ENCODE measurements at places on chromosomes 7 and 10. TPM values are rescaled to one million over a fixed set of nuclear protein-coding genes. Genes with fewer than 3 reads are reported as not detected.
A peak's percentile ranks its signal among the peaks of the same experiment; 100 is the strongest.

DNA sequence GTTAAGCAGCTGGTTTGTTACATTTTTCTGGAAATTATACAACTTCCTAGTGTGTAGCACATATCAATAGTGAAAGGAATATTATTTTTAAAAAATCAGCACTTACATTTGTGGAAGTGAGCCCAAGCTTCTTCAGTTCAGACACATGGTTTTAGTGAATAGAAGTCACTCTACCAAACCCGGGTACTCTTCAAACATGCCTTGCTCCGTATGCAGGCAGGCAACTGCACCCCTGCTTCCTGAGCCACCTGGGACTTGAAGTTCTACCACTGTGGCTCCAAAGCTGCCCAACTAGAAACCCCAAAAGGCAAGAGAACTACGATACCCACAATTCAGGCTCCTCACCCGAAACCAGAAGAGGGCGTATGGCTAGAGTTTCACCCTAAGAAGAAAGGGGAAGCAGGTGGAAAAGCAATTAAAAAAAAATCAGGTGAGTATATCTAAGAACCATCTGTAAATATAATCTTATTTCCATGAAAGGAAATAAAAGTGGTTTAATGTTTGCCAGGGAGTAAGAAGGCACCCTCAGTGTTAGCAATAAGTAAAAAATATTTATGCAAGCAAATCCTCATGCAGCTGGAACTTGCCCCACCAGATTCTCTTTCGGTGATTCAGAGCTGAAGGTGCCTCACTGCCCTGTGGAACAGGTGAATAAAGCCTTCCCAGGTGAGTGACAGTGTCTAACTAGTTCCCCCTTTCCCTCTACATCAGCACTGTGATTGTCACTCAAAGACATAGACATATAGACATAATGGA lies at the start of gene MACC1:
Gene MACC1 (minus strand): TSS at position 192 of the 756 bp plus-strand sequence. CDS start 55,522 bp downstream, outside the sequence.
- H3K27me3 ChIP-seq, result no peaks in the 10 kb centered on the region
- no peak for DNase-seq
- peak within 1 kb of the TSS; percentile 88 for H3K4me3 ChIP-seq

DNA sequence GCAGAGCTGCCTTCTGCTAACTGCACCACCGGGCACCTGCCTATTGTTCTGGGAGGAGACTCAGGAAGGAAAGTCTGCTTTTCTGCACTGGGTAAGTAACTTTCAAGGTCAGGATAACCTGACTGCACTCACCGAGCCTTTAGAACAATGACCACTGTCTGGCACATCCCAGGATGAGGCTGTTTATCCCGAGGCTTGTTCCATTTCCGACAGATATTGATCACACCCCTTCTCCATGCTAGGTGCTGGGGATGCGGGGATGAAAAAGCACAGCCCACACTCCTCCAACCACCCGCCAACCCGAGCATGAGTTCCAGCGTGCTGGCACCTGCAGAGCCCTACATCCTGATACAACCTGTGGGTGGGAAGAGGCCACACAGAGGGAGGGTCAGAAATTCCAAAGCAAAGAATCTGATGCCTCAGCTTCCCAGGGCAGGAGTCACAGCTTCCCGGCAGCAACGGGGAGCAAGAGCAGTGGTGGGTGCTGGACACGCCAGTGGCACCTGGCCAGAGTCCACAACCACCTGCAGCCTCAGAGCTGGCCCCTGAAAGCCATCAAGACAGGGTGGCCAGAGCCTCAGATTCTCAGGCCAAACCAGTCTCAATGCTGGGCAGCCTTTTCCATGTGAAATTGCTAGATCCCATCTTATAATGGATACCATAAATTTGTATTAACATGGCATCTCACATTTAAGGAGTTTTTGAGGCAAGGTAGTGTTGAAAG lies 34.9 kb upstream of the CNPY1 start:
- H3K36me3 ChIP-seq, result no peaks in the 10 kb centered on the region
- H3K4me3 ChIP-seq, result no peak overlapping the region
- H3K27ac ChIP-seq, result no peak overlapping the region
- no peaks in the 10 kb centered on the region for H3K4me1 ChIP-seq
- no peak for DNase-seq
- H3K27me3 ChIP-seq, result peaks cover 44% of the 10 kb centered on the region

- H3K4me1 ChIP-seq, result peaks cover 4% of the 10 kb centered on the region
- H3K36me3 ChIP-seq, result no peaks in the 10 kb centered on the region
- no peak overlapping the region for H3K4me3 ChIP-seq
- no peak overlapping the region for H3K27ac ChIP-seq
- no peak for DNase-seq
- no peaks in the 10 kb centered on the region for H3K27me3 ChIP-seq
Observed at GRCh38 chr7:70384024-70384423, 747.9 kb upstream of the GALNT17 start.

- no peaks in the 10 kb centered on the region for H3K36me3 ChIP-seq
- no peak for DNase-seq
- no peaks in the 10 kb centered on the region for H3K4me1 ChIP-seq
- H3K4me3 ChIP-seq, result no peak overlapping the region
Observed at GRCh38 chr7:45253368-45253767, 95.8 kb downstream of the RAMP3 start.

H2BK1 gene
- total RNA-seq, result not detected

DNA sequence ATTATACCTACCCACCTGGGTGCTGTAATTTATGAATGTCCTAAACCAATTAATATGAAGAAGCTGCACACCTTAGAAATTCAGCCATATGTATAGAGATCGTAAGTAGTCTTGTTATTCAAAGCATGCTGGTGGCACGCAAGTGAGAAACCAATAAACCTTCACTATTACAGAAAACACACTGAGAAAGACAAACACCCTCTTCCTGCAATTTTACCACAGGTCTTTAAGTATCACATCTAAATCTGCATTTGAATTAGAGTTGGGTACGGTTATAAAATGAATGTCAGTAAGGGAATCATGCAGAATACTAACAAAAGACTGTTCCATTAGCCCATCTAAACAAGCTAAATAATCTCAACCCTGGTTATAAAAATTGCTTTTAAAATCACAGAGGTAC lies 33.8 kb downstream of the CCNJ start:
- DNase-seq, result no peak
- H3K27me3 ChIP-seq, result peaks cover 12% of the 10 kb centered on the region
- no peaks in the 10 kb centered on the region for H3K36me3 ChIP-seq
- no peak overlapping the region for H3K4me3 ChIP-seq
- H3K4me1 ChIP-seq, result peaks cover 12% of the 10 kb centered on the region

EGR2 gene
- 17.6 TPM for total RNA-seq

DNA sequence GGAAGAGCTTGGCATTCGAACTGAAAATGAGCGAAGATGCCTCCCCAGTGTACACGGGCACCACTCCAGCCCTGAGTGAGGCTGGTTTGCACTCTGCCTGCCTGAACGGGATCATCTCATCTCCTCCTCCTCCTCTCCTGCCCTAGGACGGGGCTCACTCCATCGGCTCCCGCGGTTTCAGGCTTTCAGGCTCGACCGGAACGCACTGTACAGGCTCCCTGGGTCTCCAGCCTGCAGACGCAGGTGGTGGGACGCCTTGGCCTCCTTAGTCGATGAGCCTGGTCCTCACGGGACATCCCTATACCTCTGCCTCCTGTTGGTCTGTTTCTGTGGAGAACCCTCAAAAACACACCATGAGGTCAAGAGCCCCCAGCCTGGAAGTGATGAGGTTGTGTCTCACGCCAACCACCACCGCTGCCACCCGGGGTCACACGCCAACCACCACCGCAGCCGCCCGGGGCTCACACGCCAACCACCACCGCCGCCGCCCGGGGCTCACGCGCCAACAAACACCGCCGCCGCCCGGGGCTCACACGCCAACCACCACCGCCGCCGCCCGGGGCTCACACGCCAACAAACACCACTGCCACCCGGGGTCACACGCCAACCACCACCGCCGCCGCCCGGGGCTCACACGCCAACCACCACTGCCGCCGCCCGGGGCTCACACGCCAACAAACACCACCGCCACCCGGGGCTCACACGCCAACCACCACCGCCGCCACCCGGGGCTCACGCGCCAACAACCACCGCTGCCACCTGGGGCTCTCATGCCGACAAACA lies 56.3 kb downstream of the FOXL3 start:
- DNase-seq, result no peak
- no peaks in the 10 kb centered on the region for H3K27me3 ChIP-seq
- H3K27ac ChIP-seq, result no peak overlapping the region
- H3K36me3 ChIP-seq, result no peaks in the 10 kb centered on the region
- H3K4me1 ChIP-seq, result peaks cover 28% of the 10 kb centered on the region
- no peak overlapping the region for H3K4me3 ChIP-seq

DNA sequence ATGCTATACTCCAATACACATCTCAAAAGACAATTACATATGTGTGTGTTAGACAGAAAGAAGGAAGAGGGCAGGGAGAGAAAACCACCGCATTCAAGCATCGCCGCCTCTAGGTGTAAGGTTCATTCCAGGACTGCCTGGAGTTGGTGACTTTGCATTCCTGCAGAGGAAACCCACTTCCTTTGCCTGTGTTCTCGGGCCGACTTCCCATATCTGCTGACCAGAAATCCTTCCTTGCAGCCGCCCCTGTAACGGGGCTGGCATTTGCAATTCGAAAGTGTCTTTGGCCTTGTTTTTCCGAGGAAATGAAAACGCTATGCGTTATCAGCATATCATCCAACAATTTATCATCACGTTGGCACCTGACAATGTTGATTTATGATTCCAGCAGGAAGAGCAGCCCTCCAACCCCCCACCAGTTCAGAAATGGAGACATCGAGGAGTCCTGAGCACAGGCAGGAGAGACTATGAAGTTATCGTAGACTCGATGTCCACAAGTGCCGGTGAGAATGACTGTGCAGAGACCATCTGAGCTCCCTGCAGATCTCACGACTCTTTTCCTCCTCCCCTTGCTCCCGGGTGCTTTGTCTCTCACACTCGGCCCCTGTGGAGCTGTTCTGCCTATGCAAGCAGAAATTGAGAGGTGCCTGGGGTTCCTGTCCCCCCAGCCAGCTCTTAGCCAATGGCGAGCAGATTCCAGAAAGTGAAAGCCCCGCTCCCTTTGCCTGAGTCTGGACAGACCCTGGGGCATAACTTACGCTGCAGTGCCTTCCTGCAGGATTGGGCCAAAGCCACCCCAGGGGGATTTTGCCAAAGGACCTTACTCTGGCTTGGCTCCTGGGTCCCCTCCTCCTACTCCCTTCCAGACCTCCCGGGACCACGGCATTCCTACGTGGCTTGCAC lies 68.9 kb upstream of the FOXK1 start:
- no peaks in the 10 kb centered on the region for H3K36me3 ChIP-seq
- peak overlapping the region; percentile 32 for H3K4me3 ChIP-seq
- peak overlapping the region; percentile 59 for H3K27ac ChIP-seq

CYP3A5 gene
- 53.0 TPM for total RNA-seq

- H3K4me3 ChIP-seq, result no peak overlapping the region
- no peaks in the 10 kb centered on the region for H3K4me1 ChIP-seq
- H3K27me3 ChIP-seq, result peaks cover 54% of the 10 kb centered on the region
- H3K36me3 ChIP-seq, result no peaks in the 10 kb centered on the region
- DNase-seq, result no peak
Observed at GRCh38 chr10:11002485-11002884, 15.2 kb upstream of the CELF2 start.

GRCh38 chr7:26198133-26198780 lies 2.3 kb downstream of the HNRNPA2B1 start:
- peaks cover 7% of the 10 kb centered on the region for H3K27me3 ChIP-seq
- H3K4me1 ChIP-seq, result peaks cover 30% of the 10 kb centered on the region
- H3K27ac ChIP-seq, result peak overlapping the region; percentile 100
- peak overlapping the region; percentile 97 for H3K4me3 ChIP-seq
- no peak for DNase-seq
- H3K36me3 ChIP-seq, result peaks cover 63% of the 10 kb centered on the region

GRCh38 chr10:33212061-33212748 lies 122.3 kb downstream of the NRP1 start:
- peaks cover 12% of the 10 kb centered on the region for H3K4me1 ChIP-seq
- H3K4me3 ChIP-seq, result no peak overlapping the region
- no peak overlapping the region for H3K27ac ChIP-seq
- no peak for DNase-seq
- no peaks in the 10 kb centered on the region for H3K27me3 ChIP-seq
- H3K36me3 ChIP-seq, result peaks cover 35% of the 10 kb centered on the region

CDHR3 gene
- 5.6 TPM for total RNA-seq

DNA sequence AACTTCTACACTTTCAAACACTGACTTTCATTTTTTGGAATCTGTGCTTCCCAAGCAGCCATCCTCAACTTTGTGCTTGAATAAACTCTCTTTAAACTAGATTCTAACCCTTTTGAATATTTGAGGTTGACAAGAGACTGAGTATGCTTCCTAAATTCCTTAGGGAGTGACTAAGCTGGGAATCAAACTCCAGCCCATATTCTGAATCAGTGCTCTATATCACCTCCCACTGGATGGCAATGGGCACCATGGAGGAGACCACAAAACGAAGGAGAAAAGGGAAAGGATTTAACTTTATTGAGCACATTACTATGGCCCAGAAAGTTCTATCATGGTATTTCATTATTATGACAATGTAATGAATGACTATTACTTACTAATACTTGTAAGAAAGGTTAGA lies 17.2 kb upstream of the SLC26A4 start:
- H3K4me1 ChIP-seq, result no peaks in the 10 kb centered on the region
- no peak overlapping the region for H3K27ac ChIP-seq
- no peaks in the 10 kb centered on the region for H3K36me3 ChIP-seq
- H3K27me3 ChIP-seq, result peaks cover 48% of the 10 kb centered on the region

- DNase-seq, result no peak
- peaks cover 16% of the 10 kb centered on the region for H3K36me3 ChIP-seq
- H3K27ac ChIP-seq, result no peak overlapping the region
- no peaks in the 10 kb centered on the region for H3K27me3 ChIP-seq
- no peak overlapping the region for H3K4me3 ChIP-seq
Observed at GRCh38 chr10:32371101-32371500, 24.1 kb upstream of the EPC1 start.

GRCh38 chr7:886626-887487 lies 10.5 kb downstream of the GET4 start:
- no peak for DNase-seq
- no peak overlapping the region for H3K27ac ChIP-seq
- no peak overlapping the region for H3K4me3 ChIP-seq
- H3K4me1 ChIP-seq, result peaks cover 11% of the 10 kb centered on the region

EN2 gene
- 0.94 TPM for total RNA-seq

ODAD2 gene
- 0.14 TPM for total RNA-seq

GRCh38 chr7:27167916-27168264 lies 2.6 kb upstream of the HOXA9 start:
- peaks cover 25% of the 10 kb centered on the region for H3K4me1 ChIP-seq
- no peaks in the 10 kb centered on the region for H3K36me3 ChIP-seq
- no peak for DNase-seq
- peak overlapping the region; percentile 32 for H3K27ac ChIP-seq
- H3K4me3 ChIP-seq, result peak overlapping the region; percentile 69

FAM25G gene
- not detected for total RNA-seq
